ENCODE measurements at places on chromosomes 4 and X.
A peak's percentile ranks its signal among the peaks of the same experiment; 100 is the strongest.

- DNase-seq = no peak
Measured at GRCh38 chrX:45743081-45743533, 542.4 kb upstream of the DIPK2B start.

GRCh38 chr4:113772319-113772718, 10.8 kb upstream of the CAMK2D start:
- no peak for DNase-seq

GRCh38 chr4:102354671-102355454, 9.6 kb upstream of the SLC39A8 start:
- no peak for DNase-seq

GRCh38 chr4:156971676-156972378, at the start of gene PDGFC:
TSS of gene PDGFC (minus strand) at chr4:156971799. CDS start at chr4:156970903, 896 bp downstream.
- peak; percentile 86 for DNase-seq

- DNase-seq = no peak
Measured at GRCh38 chr4:1006856-1007255, 4.6 kb upstream of the FGFRL1 start.

- no peak for DNase-seq
Measured at GRCh38 chrX:48700246-48700645, 3.7 kb downstream of the SUV39H1 start.

DNA sequence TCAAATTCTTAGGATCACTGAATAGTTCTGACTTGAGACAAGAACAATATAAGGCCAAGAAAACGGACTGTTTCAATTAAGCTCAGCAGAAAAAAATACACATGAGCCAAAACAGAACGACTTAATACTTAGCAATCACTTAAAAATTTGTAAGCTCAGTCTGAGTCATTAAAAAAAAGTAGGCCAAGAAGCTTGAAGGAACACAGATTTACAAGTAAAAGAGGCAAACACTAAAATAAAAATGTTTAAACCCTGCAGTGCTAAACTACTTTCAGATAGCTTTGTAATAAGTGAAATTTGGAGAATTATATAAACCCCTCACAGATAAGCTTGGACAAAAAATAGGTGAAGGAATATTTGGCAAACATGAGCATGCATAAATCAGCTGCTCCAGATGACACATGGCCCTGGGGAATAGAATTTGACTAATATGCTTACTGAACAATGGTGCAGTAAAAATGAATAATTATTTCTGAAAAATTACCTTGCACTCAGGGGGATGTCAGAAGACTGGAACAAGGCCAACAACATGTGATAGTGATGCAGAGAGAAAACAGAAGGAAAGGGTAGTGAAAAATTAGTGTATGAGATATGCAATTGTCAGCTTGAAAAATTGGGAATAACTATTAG, 49.6 kb downstream of the LNX1 start:
- peak; percentile 43 for DNase-seq

DNA sequence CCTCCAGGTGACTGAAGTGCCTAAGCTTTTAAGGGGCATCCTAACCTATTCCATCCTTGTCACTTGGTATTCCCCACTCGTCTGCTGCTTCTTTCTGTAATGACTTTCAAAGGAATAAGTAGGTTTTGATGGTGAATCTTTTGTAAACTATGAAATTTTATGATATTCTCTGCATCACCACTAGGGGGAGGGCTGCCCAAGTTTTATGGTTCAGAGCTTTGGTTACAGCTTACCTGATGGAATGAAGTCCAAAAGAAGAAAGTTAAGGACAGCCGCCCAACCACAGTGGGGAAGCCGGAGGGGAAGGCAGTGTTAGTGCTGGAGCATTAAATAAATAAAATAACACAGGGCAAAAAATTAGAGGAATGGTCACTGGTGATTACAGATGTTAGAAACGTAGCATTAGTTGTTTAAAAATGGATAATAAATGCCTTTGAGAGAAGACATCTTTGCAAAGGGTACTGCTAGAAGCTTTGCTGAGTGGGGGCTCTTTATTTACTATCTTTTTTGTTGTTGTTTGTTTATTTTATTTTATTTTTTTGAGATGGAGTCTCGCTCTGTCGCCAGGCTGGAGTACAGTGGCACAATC, 204.9 kb downstream of the GBA3 start:
- peak; percentile 49 for DNase-seq

DNA sequence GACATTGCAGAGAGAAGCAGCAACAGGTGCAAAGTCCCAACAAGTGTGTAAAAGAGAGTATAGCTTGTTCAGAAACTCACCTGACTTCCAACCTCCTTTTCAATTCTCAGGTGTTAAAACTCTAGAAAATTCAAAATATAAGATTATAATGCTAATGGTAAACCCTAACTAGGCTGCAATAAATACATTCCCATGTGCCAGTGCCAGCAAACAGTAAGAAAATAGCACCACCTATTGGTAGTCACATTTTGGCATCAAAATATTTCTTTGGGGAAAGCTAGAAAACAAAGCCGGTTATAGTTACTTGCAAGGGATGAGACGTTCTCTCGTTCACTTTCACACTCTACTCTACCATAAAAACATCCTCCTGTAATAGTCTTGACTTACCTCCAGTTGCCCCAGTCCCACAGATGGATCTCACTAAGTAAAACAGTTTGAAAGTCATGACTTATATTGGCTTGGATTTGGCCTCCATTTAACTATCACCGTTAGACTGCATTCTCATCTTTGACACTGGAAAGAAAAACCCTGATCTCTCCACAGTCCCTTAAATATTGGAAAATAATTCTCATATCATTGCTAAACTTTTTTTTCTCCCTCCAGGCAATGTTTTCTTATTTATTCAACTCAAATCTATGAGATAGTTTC, 9.6 kb downstream of the BMP3 start:
- peak; percentile 85 for DNase-seq

DNA sequence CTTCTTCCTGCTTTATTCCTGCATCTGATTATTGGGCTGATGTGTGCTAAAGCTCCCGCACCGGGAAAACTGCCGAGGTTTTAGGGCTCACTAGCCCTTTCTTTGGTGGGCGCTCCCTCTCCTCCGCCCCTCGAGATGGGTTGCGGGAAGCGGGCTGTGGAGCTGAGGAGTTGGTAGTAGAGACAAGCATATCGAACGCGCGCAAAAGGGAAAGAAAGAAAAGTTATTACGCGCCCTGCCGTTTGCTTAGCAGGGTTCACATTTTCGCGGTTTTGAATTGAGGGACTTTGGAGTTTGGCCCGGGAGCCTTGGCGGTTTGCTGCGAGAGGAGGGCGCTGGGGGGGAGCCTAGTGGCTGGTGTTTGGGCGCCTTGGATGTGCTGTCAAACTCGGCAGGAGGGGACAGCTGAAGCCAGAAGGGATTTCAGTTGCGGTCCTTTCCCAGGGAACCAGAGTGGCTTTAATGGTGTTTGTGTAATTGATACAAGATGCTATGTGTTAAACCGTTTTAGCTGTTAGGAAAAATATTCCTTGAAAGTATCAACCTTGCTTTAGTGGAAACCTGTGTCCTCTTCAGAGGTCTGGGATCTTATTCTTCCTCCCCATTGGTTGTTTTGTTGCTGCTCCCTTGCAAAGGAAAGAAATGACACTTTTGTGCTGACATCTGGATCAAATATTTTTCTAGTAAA, 1.1 kb downstream of the GAB1 start:
- DNase-seq = peak; percentile 79

GRCh38 chrX:120768254-120768653, 107.4 kb downstream of the CT47B1 start:
- DNase-seq = no peak

DNA sequence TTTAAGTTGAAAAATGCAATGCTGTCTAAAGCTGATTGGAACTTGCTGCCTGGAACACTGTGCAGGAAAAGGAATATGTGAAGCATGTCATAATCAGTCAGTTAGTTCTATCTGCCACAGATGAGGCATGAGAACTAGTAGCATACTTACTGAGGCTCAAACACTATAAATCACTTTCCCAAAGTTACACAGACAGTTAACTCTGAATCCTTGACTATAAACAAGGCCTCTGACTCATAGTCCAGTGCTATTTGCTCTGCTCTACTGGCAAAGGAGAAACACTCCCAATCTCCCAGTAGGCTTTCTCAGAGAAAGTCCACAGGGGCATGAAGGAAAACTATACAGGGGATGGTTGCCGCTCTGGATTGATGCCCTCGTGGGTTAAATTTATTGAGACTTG, 2078.4 kb upstream of the TENM3 start:
- no peak for DNase-seq

GRCh38 chr4:172786039-172786792, 382.4 kb upstream of the GALNT7 start:
- peak; percentile 45 for DNase-seq

GRCh38 chrX:41796577-41796976, 72.6 kb downstream of the GPR82 start:
- no peak for DNase-seq

GRCh38 chrX:53257166-53257565, 24.2 kb downstream of the IQSEC2 start:
- no peak for DNase-seq

DNA sequence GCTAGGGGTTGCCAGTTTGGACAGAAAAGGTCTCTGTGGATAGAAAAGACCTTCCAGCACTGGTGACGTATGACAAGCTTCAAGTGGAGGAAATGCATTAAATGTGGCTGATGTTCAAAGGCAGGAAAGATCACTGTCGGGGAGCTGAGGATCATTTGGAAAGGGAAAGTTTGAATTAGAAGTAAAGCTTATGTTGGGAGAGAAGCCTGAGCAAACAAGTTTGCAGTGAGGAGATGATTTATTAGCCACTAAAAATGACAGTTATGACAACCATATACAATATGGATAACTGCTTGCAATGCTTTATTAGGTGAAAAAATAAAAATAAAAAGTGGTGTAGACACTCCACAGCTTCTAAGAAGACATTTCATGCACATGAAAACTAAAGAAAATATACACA, 135.3 kb upstream of the HS3ST1 start:
- no peak for DNase-seq

DNA sequence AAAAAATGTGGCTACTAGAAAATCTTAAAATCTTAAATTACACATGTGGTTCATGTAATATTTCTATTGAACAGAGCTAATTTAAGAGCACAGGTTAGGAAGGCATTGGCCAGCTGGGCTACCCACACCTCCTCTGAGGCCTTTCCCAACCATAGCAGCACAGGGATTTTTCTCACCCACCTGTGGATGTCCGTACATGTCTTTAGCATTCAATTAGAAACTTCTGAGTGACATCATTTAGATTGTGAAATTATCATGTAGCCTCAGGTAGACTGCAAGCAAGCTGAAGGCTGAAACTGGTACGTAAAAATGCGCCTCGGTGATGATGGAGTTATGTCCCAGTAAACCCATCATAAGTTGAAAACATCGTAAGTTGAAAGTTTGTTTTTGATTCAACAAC, 31.2 kb downstream of the SCARB2 start:
- no peak for DNase-seq

GRCh38 chrX:86455495-86455894, 307.2 kb downstream of the DACH2 start:
- DNase-seq = peak; percentile 1

DNA sequence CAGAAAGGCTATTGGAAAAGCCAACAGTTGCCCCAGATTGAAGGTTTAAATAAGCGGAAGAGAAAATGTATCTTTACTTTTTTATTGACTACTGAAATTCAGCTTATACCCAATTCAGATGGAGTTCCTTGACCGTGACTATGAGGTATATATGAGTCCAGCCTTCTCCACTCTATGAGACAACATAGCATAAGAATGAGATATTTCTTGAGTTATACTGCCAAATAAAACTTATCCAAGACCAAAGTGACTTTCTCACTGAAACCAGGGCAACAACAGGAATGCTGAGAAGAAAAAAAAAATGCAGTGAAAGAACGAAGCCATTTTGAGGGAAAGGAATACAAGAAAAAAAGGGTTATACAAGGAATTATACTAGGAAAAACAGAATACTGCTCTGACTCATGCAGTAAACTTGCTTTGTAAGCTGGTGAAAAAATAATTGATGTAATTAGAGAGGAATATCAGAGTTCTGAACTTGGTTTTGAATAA, 16.3 kb upstream of the PDK3 start:
- no peak for DNase-seq

- no peak for DNase-seq
Measured at GRCh38 chr4:173318240-173318639, 15.9 kb downstream of the HMGB2 start.

GRCh38 chr4:77190053-77190452, 33.0 kb downstream of the CCNG2 start:
- DNase-seq = no peak

- DNase-seq = peak; percentile 85
Measured at GRCh38 chrX:112642349-112642748, 37.4 kb downstream of the LHFPL1 start.

GRCh38 chr4:152696764-152697261, 17.0 kb upstream of the TMEM154 start:
- no peak for DNase-seq

GRCh38 chrX:110280954-110281353, 36.9 kb downstream of the AMMECR1 start:
- DNase-seq = peak; percentile 4

DNA sequence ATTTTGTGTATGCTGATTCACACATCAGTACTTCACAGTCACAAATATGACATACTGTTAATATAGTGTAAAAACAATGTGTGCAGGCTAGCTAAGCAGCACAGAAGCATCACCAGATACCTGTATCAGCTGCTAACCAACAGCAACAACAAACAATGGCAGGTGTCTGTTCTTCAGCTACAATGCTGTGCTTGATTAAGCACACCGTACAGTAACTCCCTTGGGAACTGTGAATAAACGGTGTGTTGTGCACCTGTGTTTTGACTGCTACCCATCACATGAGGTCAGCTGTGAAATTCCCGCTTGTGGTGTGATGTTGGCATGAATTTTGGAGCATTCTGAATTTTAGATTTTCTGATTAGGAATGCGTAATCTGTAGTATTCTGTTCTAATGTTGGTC, 379.7 kb upstream of the FAT1 start:
- DNase-seq = no peak

DNA sequence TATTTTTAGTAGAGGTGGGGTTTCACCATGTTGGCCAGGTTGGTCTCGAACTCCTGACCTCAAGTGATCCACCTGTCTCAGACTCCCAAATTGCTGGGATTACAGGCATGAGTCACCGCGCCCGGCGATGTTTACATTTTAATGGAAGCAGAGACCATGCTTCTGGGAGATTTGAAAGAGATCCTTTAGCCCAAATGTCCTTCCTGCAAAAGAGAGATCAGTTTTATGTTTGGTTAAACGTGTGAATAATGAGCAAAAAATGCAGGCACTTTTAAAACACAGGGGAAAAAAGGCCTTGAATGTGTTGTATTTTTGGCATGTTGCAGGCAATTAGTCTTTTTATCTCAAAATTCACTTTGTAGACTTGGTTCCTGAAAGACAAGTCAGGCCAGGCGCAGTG, 95.8 kb upstream of the ELOVL6 start:
- DNase-seq = no peak

- DNase-seq = no peak
Measured at GRCh38 chr4:100042235-100042634, 92.2 kb upstream of the H2AZ1 start.

GRCh38 chrX:109943740-109944092, 59.2 kb upstream of the TMEM164 start:
- DNase-seq = no peak

All from eye (tissue), 1 donor.